ENCODE measurements at places on chromosomes 2 and 18. TPM values are rescaled to one million over a fixed set of nuclear protein-coding genes. Genes with fewer than 3 reads are reported as not detected.

XPO1 gene
- total RNA-seq: 217 TPM

LPIN2 gene
- total RNA-seq: 41.1 TPM

ANAPC1 gene
- total RNA-seq: 98.6 TPM

CFC1 gene
- total RNA-seq: not detected

TMEM178A gene
- 0.88 TPM for total RNA-seq

C1GALT1C1L gene
- total RNA-seq: 0.29 TPM

NT5DC4 gene
- not detected for total RNA-seq

LYPD1 gene
- 5.5 TPM for total RNA-seq

FAP gene
- total RNA-seq: 272 TPM

MLPH gene
- 32.2 TPM for total RNA-seq

MZT2A gene
- 85.6 TPM for total RNA-seq

LINC00305 gene
- not detected for total RNA-seq

REG1B gene
- total RNA-seq: not detected

DOCK10 gene
- 2.8 TPM for total RNA-seq

CCDC68 gene
- total RNA-seq: 18.3 TPM

HOXD11 gene
- 0.22 TPM for total RNA-seq

WDR43 gene
- total RNA-seq: 73.3 TPM

ASAP2 gene
- 76.5 TPM for total RNA-seq

ERFE gene
- 2.4 TPM for total RNA-seq

CENPA gene
- 12.2 TPM for total RNA-seq

ANKRD62 gene
- total RNA-seq: not detected

SEH1L gene
- total RNA-seq: 70.2 TPM

DLX1 gene
- total RNA-seq: not detected

NCKAP5 gene
- 21.6 TPM for total RNA-seq

C2orf78 gene
- not detected for total RNA-seq

CROCC2 gene
- not detected for total RNA-seq

ZBTB7C gene
- under 0.01 TPM for total RNA-seq

ANO7 gene
- total RNA-seq: 0.22 TPM

PFN4 gene
- total RNA-seq: 0.29 TPM

SCN2A gene
- 1.7 TPM for total RNA-seq

C2orf66 gene
- not detected for total RNA-seq

NPPC gene
- not detected for total RNA-seq

HJURP gene
- 56.3 TPM for total RNA-seq

RAB6C gene
- not detected for total RNA-seq

CXCR1 gene
- total RNA-seq: not detected

SPP2 gene
- not detected for total RNA-seq

TMEM169 gene
- 0.14 TPM for total RNA-seq

BOLA3 gene
- 12.3 TPM for total RNA-seq

TGFA gene
- total RNA-seq: not detected

LIMS4 gene
- 18.6 TPM for total RNA-seq

MAP3K19 gene
- total RNA-seq: not detected

MCFD2 gene
- 376 TPM for total RNA-seq

ARHGAP15 gene
- total RNA-seq: not detected

BMPR2 gene
- total RNA-seq: 53.4 TPM

HOXD12 gene
- 0.22 TPM for total RNA-seq

NEB gene
- total RNA-seq: 0.29 TPM

LDLRAD4 gene
- total RNA-seq: 0.14 TPM

OR6B2 gene
- not detected for total RNA-seq

CYP27C1 gene
- not detected for total RNA-seq

SCN7A gene
- total RNA-seq: under 0.01 TPM

CYBRD1 gene
- 95.3 TPM for total RNA-seq

CHCHD5 gene
- 17.5 TPM for total RNA-seq

SCYGR7 gene
- total RNA-seq: not detected

NDUFS1 gene
- 123 TPM for total RNA-seq
